ENCODE measurements at places on chromosomes 7 and 10.
A peak's percentile ranks its signal among the peaks of the same experiment; 100 is the strongest.

DNA sequence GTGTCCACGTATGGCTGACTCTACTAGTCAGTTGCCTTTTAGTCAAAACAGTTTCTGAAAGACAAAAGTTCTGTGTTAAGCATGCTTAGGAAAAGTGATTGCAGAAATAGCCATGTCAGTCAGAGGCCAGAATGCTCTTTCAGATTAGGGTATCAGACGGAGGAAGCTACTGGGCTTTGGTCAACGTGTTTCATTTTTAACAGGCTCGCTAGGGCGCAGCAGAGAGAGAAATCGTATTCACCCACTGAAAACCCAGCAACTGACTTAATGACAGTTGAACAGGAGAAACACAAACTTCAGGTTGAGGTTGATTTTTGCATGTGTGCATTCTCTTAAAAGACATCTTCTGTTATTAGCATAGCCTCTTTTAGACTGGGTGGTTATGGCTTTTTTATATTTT lies 322.6 kb upstream of the KIAA1217 start:
- DNase-seq: no peak

GRCh38 chr7:11170175-11170574 lies 196.5 kb downstream of the PHF14 start:
- no peak for DNase-seq

GRCh38 chr7:150999497-151000230 lies 8.8 kb downstream of the NOS3 start:
- no peak for DNase-seq

DNA sequence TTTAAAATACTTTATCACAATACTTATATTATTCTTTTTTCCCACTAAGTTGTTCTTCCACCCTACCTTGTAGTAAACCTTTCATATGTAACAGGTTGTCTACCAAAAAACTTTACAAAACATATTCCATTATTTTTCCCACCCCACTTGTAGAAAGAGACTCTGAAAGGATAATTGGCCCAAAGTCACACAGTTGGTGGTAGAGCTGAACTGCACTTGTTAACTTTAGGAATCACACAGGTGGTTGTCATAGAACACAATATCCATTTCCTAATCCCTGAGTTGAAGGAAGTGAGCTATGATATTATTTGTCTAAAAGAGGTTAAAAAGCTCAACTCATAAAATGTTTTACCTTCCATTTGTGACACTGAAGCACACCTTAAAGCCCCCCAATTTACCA lies 188.8 kb upstream of the FOXP2 start:
- DNase-seq: no peak

DNA sequence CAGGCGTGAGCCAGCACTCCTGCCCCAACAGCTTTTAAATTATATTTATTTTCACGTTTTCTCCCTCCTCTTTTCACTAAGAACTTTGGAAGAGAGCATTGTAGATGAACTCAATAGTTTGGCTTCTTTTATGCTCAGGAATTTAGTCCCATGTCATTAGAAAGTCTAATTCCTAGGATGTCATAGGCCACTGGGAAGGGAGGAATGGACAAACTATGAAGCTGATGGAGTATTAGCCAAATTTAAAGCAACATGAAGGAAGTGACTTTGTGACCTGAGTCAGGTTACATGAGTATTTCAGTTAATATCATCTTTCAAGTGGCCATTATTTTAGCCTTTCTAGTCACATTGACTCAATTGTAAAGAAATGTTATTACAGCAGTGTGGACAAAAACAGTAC lies 18.0 kb upstream of the OPN4 start:
- DNase-seq: no peak

- DNase-seq: peak; percentile 69
Observed at GRCh38 chr10:102300278-102300843, 55.0 kb downstream of the GBF1 start.

DNA sequence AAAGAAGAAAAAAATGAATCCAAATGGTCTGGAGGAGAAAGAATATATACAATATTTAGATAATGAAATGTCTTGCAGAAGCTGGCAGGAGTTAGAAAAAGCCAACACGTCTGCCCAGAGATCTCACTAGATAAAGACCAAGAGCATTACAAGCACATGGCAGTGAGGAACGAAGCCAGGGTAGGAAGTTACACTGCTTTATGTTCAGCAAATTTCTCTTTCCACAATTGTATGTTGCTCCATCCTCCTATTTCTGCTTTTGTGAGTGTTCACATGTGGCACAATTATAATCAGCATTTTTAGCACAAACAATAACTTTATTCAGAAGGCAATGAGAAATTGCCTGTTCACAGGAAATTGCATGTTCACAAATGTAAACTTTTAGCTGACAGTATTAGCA lies 53.7 kb downstream of the LRRC17 start:
- no peak for DNase-seq
